ENCODE measurements at places on chromosomes 6 and 20.

GRCh38 chr20:63651942-63652191 lies 1.4 kb downstream of the STMN3 start:
- no peak for DNase-seq

- DNase-seq, result no peak
Observed at GRCh38 chr6:13672904-13673303, 38.7 kb downstream of the RANBP9 start.

DNA sequence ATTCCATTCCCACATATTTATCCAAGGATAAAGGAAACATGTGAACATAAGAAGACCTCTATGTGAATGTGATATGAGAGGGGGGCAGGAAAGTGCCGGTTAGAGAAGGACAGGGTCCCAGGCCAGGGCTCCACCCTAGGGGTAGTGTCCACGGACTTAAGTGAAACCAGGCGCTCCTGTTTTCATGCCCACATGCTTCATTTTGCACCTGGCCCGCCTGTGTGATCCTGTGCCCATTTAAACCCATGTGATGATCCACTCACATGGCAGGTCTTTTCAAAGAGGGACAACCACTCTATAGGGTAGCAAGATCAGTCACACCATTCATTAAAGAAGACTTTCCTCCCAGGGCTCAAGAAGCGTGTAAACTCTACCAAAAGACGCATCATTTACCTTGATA lies 865.3 kb upstream of the GJE1 start:
- no peak for DNase-seq

- DNase-seq, result no peak
Observed at GRCh38 chr6:20182926-20183521, 29.2 kb downstream of the MBOAT1 start.

- DNase-seq, result no peak
Observed at GRCh38 chr20:51439160-51439689, 103.3 kb downstream of the NFATC2 start.

DNA sequence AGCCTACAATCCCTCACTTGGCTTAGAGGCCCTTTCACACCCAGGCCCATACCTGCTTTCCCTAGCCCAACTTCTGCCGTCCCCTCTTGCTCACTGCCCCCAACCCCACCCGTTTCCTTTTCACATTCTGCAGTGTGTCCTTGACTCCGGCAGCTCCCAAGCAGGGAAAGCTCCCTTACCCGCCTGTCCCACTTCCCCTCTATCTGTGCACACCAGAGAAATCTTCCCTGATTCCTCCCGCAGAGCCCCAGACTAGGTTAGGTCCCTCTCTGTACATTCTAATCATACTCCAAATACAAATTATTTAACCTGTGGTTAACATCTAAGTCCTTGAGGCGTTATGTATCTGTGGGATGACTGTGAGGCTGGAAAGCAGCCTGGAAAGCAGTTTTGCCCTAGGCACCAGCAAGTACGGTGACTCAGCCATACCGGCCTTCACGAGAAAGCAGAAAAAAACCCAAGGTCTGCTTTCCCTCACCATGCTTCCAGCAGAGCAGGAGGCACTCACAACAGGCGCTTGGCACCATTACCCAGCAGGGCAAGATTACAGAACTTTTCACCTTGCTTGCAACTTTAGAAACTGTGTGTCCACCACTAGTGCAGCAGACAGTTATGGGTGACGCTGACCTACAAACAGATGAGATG lies 22.3 kb downstream of the ELOVL5 start:
- DNase-seq, result peak; percentile 89

GRCh38 chr6:135739288-135739687 lies 112.2 kb upstream of the PDE7B start:
- no peak for DNase-seq

- DNase-seq, result no peak
Observed at GRCh38 chr6:128275030-128275429, 245.4 kb downstream of the PTPRK start.

GRCh38 chr20:19016140-19016497 lies 196.3 kb upstream of the SLC24A3 start:
- no peak for DNase-seq

DNA sequence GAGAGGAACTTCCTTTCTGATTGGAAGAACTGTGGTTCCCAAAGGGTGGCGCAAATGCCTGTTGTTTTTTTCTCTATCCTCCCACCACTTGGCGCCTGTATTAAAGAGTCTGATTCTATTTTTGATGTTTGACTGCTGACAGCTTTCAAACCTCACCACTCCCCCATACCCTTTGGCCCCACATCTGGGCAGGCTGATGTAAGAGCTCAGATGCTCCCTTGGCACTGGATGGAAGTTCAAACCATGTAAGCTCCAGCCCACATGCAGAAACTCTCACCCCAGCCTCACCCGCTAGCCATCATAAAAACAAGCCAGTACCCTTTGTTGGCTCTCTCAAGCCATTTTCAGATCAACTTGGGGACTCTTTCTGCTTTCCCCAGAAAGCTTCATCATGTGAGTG lies 20.0 kb upstream of the TMEM14A start:
- DNase-seq, result no peak

DNA sequence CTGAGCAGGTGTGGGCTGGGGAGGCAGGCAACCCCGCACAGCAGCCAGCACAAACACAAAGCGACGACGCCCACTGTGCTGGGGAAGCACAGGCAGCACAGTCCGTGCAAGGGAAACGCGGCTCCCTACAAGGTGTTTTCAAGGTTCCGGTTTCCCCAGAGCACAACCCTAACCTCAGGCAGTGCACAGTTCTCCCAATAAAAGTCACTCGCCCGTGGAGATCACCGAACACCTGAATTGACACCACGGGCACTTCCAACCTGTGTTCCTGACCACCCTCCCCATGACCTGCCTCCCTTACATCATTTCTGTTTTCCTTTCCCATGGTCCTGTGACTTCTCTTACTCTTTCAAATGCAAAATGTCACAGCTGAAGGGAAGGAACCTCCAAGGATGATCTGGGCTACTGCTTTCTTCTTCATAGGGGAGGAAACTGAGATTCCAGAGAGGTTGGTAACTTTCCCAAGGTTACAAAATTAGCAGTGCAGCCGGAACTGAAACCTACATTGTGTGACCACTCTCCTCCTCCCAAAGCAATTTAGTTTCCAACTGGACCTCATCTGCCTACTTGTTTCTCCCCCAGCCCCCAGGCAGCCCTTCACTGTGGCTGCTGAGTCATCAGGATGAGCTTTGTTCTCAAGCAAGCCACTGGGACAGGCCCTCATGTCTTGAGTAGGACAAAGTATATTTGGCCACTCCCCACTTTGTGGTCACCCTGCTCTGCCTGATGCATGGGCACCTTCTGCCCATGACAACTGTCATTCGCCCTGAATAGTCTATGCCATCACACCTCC lies 125.3 kb downstream of the ATXN1 start:
- no peak for DNase-seq

GRCh38 chr6:17343215-17343614 lies 50.2 kb upstream of the CAP2 start:
- no peak for DNase-seq

DNA sequence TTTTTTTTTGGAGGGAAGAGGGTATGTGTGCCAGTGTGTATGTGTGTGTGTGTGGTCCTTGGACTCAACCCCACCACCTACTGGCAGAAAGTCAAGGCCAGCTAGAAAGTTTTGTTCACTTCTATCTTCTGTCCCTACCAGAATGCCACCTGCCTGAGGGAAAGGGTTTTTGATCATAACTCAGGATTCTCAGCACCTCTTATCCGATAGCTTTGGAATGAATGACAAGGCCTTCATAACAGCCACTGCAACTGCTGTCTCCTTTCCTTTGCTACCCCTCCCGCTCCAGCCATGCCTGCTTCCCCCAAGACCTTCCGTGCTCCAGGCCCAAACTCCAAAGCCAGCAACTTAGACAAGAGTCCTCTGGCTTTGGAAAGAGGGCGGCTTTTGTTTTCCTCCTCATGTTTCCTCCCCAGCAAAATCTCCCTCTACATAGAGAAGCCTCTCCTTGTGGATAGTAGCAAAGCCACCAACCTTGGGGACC lies 18.7 kb downstream of the BTN3A1 start:
- no peak for DNase-seq

DNA sequence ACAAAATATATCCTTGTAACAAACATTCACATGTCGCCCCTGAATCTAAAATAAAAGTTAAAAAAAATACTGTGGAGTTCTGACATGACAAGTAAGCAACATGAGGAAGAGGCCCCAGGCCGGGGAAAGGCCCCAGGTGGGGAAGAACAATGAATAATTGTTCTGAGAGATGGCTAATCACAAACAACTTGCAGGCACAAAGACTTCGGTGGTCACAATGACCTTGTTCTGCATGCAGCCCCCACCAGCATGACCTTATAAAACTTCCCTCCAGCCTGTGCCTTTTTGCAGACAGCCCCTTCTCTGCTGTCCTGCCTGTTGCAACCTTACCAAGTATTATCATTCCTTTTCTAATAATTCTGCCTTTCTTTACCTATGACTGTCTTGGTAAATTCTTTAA lies 95.7 kb upstream of the MYLIP start:
- no peak for DNase-seq

DNA sequence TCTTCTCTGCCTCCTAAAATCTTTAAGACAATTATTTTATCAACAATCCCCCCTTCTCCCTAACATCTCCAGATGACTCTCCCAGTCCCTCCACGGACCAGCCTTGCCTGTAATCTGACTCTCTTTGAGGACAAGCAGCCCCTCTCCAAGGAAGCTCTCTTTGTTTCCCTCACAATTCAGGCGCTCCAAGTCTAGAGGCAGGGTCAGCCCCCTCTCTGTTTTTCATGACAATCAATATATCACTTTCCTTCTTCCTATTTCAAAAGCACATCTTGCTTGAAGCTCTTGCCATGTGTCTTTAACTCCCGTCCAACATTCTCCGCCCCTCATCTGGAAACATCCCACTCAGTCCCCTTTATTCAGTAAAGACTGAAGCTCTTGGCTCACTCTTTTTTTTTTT lies 393.4 kb upstream of the SULF2 start:
- no peak for DNase-seq

- no peak for DNase-seq
Observed at GRCh38 chr6:89404512-89404911, 7.6 kb downstream of the RRAGD start.

DNA sequence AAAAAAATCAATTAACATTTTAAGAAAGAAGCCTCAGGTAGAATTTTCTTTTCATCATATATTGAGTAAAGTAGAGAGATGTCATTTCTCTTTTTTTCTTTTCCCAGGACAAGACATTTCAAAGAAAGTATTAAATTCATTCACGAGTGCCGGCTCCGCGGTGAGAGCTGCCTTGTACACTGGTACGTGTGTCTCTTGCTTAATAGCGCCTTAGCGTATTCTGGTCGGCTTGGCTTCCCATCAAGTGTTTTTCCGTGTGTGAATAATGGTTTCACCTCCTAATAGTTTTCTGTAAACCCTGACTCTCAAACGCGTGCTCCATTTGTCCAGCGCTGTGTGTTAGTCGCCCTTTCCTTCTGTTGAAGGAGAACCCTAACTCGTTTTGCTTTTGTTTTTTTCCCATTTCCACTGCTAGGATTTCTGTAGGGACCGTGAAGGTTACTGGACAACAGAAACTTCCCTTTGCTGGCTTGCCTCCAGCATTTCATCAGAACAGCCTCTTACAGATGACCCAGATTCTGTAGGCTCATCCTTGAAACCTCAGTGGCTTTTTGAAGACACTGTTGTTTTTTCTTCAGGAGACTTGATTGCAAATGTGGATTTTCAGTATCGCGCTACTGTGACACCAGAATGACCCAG lies 45.7 kb upstream of the IRF4 start:
- no peak for DNase-seq

- no peak for DNase-seq
Observed at GRCh38 chr20:32567384-32568178, 17.6 kb downstream of the NOL4L start.

DNA sequence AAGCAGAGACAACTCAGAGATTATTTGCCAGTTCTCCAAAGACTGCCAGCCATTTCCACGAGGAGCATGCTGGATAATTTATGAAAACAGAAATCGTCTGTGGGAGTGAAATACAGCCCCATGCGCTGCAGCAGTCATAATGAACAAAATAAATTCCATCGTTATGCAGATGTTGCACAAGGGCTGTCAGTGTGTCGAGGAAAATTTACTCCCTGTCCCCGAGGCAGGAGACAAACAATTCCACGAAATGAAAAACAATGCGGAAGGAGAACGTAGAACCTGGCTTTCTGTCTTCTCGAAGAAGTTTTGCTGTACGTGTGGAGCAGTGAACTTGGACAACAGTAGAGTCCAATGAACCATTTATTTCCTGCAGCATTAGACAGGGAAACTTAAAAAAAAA lies 399.4 kb downstream of the CD83 start:
- no peak for DNase-seq

DNA sequence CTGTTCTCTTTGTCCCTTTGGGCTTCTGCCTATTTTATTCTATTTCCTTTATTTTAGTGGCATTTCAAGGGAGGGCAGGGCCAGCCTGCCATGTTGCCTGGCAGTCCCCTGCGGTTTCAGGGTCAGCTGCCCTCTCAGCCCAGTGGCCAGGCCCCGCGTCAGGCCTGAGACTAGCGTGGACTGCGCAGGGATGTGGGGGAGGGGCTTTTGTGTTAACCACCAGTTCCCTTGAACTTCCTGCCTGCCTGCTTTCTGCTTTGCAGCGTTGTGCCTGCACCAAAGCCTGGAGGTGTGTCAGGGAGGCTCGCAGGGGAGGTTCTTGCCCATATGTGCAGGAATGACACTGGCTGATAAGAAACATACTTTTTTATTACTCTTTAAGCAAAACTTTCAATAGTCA lies 157.6 kb downstream of the SLC35B3 start:
- no peak for DNase-seq

DNA sequence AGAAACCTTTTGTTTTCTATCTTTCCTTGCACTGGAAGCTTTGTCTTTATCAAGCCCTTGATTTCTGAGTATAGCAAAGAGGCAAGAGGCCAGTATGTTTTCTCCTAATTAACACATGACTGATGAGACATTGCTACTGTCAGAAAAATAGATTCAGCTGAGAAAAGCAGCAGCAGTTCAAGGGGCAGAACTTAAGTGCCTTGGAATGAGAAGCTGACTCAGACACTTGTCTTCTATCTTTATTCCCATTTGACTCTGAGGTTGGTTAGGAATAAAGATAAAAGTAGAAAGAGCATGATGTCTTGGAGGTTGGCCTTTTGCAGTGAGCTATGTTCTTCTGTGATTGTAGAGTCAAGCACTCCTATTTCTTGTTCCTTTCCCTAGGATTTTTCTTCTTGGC lies 79.1 kb upstream of the MAN1A1 start:
- DNase-seq, result no peak

DNA sequence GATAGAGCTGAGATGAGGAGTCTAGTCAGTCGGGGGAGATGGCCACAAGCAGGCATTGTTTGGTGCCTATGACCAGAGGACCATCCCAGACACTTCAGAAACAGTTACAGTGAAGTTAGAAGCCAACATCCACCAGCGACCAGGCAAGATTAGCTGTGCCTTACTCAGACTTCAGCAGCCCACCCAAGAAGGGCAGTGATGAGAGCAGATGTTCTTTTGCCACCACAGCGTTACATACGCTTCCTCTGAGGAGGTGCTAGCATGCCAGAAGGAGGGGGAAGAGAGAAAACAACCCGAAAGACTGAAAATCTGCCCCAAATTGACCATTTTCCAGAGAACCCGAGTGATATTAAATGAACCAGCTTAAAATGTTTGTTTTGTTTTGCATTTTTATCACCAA lies 186.8 kb downstream of the PRL start:
- no peak for DNase-seq
